Ovary (tissue), 10 donors: ENCODE measurements at places on chromosomes 6 and 20. TPM values are rescaled to one million over a fixed set of nuclear protein-coding genes. Genes with fewer than 3 reads are reported as not detected.

DNA sequence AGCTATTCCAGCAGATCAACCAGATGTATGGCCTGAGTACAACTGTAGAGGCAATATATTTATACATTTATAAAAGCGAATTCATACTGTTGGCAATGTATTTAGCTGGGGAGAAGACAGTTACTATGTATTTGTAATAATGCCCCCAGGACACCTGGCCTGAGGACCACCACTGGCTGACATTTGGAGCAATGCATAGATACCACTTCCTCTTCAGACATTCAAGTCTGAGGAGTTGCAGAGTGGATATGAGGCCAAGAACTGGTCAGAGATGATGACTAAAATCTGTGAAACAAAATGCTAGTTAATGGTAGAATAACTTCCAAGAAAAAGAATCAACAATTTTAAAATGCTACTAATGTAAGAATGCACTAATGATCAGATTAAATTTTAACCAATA, 462.3 kb downstream of the CDC5L start:
- no peaks in the 10 kb centered on the region for H3K4me1 ChIP-seq
- no peaks in the 10 kb centered on the region for H3K36me3 ChIP-seq
- H3K27me3 ChIP-seq = no peaks in the 10 kb centered on the region
- no peak overlapping the region for H3K27ac ChIP-seq
- no peak overlapping the region for H3K4me3 ChIP-seq

Gene SSTR4
- total RNA-seq = not detected

DNA sequence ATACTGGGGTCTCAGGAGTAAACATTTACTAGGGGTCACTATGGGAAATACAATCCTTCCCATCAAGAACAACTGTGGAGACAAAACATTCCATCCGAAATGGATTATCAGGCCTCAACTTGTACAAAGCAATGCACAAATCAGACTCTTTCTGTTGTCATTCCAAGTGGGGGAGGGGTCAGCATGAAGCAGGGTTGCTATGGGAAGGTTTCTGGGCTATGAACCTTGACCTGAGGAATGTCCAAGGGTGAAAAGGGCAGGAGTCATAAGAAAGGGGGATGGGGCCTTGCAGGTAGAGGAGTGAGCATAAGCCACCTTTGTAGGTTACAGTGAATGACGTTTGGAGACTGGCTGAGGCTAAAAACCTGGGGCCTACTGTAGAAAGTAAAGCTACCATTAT, 3.1 kb downstream of the METTL24 start:
- H3K4me3 ChIP-seq = no peak overlapping the region
- no peaks in the 10 kb centered on the region for H3K27me3 ChIP-seq
- peaks cover 4% of the 10 kb centered on the region for H3K4me1 ChIP-seq

GRCh38 chr6:56293781-56294180, 46.4 kb upstream of the COL21A1 start:
- H3K36me3 ChIP-seq = no peaks in the 10 kb centered on the region
- no peak overlapping the region for H3K4me3 ChIP-seq
- peaks cover 2% of the 10 kb centered on the region for H3K4me1 ChIP-seq
- H3K27me3 ChIP-seq = no peaks in the 10 kb centered on the region

DNA sequence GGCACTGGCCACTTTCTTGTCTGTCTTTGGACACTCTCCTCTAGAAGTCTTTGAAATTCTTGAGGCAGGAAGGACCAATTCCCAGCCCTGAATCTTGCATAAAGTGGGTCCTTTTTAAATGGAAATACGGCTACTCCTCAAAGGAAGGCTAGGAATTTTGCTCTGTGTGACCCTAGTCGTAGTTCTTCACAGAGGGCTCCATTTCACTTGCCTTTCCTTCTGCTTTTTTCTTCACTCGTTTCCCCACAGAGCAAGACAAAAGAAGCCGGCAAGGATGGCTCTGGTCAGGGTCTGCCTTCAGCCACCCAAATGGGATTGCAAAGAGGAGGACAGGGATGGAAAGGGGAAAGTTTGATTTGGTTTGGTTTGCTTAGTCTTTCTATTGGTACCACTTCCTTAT, 25.8 kb downstream of the HLA-E start:
- H3K4me3 ChIP-seq = no peak overlapping the region
- H3K27ac ChIP-seq = no peak overlapping the region
- no peaks in the 10 kb centered on the region for H3K36me3 ChIP-seq
- H3K4me1 ChIP-seq = peaks cover 1% of the 10 kb centered on the region
- no peak for DNase-seq

- H3K4me1 ChIP-seq = no peaks in the 10 kb centered on the region
- peak overlapping the region; percentile 35 for H3K27ac ChIP-seq
- DNase-seq = peak; percentile 22
- H3K27me3 ChIP-seq = no peaks in the 10 kb centered on the region
- peak overlapping the region; percentile 33 for H3K4me3 ChIP-seq
These were observed 142.2 kb upstream of the ARID1B start for GRCh38 chr6:156634951-156635371.

Gene ANKRD60
- total RNA-seq = not detected
